ENCODE measurements at places on chromosomes 12 and 14. TPM values are rescaled to one million over a fixed set of nuclear protein-coding genes. Genes with fewer than 3 reads are reported as not detected.

NOVA1 gene
- 1.8 TPM for total RNA-seq

TIMELESS gene
- total RNA-seq: 19.1 TPM

KRT6C gene
- not detected for total RNA-seq

FAM90A1 gene
- 0.61 TPM for total RNA-seq

DHH gene
- 0.29 TPM for total RNA-seq

CLEC4A gene
- not detected for total RNA-seq

NRL gene
- total RNA-seq: 2.0 TPM

MAPK1IP1L gene
- 32.9 TPM for total RNA-seq

CLEC4C gene
- total RNA-seq: not detected
